ENCODE measurements at places on chromosomes 5 and 9.

DNA sequence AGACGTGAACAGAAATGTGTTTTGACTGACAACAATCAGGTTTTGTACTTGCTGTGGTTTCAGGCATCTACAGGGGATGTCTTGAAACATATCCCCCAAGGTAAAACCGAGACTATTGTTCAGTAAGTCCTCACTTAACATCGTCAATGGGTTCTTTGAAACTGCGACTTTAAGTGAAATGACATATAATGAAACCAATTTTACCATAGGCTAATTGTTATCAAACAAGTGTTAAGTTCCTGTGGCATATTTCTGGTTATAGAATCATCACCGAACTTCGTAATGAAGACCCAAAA lies 16.4 kb upstream of the OMD start:
- no peak for DNase-seq

- DNase-seq, result peak; percentile 91
Measured at GRCh38 chr5:102211165-102211564, 84.9 kb downstream of the SLCO4C1 start.

GRCh38 chr9:114779352-114779845 lies 26.4 kb downstream of the TNFSF15 start:
- no peak for DNase-seq

- peak; percentile 65 for DNase-seq
Measured at GRCh38 chr5:14156650-14157492, 13.7 kb downstream of the TRIO start.

DNA sequence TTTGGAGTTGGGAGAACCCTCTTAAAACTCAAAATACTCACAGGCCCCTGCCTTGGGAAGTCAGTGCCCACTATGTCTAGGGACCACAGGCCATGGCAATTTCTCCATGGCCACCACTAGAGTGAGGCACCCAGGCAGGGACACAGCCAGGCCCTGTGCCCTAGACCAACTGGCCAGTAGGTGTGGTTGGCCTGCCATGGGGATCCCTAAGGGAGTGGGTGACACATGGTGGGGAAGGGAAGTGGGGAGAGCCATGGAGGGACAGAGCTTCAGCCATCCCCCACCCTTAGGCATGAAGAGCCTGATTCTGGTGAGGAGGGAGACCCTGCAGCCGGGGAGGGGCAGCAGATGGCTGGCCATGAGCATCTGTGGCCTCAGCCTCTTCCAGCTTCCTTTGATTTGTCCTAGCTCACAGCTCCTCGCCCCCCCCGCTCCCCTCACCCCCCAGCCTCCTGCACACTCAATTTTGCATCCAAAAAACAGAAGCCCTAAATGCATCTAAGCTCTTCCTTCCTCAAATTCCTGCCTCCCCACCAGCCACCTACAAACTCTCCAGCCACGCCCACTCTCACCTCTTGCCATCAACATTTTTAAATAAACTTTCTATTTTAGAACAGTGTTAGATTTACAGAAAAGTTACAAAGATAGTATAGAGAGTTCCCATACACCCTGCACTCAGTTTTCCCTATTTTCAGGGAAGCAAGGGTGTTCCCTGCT lies 1.6 kb upstream of the DBN1 start:
- no peak for DNase-seq

- no peak for DNase-seq
Measured at GRCh38 chr9:4654084-4654483, 8.0 kb upstream of the PLPP6 start.

DNA sequence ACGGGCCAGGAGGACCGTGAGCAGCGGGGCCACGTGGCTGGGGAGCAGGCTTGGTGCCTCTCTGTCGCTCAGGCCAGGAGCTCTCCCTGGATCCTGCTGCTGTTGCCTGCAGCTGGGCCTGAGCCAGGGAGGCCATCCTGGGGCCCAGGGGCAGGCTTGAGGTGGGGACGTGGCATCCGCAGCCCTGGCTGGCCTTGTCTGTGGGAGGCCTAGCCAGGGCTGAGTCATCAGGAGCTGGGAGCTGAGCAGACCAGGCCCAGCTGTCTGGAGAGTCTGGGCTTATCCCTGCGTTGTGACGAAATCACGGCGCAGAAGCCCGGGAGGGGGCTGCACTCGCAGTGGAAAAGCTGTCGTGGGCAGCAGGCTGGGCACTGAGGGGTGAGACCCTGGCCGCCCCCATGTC lies 138.8 kb upstream of the COL5A1 start:
- no peak for DNase-seq

DNA sequence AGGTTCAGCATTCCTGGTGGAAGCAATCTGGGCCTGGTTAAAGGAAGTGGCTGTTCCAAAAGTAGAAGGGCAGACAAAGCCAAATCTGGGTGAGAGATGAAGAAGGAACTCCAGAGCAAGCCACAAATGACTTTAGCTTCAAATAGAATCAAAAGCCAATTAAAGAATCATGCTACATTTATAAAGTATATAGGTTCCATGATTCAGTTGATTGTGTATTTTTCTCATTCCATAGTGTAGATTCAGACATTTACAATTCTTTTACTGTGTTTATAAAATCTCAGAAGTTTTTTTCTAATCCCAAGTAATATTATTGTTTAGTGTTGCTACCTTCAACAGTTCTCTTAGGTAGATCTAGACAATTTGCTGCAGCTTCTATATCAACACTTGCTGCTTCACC lies 262.0 kb downstream of the PLK2 start:
- no peak for DNase-seq

- DNase-seq, result peak; percentile 41
Measured at GRCh38 chr9:108056084-108056804, 566.7 kb upstream of the KLF4 start.

DNA sequence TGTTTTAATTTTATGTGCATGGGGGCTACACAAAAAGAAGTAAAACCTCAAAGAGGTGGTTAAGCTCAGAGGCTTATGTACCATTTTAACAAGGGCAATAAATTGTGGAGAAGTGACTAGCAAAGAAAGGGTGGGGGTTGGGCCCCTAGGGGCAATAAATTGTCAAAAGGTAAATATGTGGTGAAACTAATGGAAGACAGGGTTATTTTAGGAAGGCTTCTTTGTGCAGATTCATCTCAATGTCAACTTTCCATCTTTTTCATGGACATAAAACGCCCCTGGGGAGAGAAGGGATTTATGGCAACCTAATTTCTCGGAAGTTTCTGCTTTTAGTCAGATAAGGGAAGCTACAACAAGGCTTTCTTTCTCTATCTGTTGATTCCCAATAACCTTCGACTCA lies 42.5 kb upstream of the GOLM1 start:
- DNase-seq, result no peak

DNA sequence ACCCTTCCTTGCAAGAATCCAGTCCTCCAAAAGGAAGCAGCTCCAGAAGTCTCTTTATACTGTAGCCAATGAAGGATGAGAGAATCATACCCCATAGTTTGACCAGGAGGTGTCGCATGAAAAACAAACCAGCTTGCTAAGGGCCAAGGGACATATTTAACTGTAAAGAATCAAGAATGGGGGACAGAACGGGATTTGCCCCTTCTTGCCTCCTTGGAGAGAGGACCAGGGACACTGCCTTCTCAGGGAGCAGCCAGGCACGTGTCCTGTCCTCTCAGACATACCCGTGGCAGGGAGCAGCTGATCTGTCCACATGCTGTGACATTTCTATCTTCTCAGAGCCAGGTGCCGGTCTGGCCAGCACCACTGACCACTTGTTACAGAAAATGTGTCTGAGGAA lies 11.7 kb downstream of the PRUNE2 start:
- no peak for DNase-seq

DNA sequence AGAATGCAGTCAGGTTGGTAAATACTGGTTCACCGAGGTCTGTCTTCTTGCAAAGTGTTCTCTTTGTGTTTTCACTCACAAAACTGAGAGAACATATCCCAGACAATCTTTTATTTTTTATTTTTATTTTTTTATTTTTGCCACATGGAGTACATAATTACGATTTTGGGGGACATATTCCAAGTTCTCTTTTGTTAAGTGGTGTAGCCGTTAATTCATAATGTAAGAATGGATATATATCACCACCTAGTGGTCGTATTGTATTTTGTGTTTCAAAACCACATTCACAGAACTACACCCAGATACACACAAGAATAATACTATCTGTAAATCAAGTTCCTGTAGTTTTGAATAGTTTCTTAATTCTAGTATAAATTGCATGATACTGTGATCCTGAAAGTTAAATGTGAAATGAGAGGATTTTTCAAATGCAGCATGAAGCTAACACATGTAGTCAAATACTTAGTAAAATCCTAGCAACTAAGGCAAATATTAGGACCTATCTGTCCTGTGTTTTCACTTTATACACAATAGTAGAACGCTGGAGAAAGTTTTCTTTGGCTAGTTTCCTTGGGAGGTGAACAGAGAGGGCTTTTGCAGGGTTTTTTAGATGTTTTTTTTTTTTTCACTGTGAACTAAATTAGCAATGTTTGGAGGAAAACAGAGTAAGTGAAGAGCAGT lies 92.7 kb downstream of the VCAN start:
- DNase-seq, result peak; percentile 36

DNA sequence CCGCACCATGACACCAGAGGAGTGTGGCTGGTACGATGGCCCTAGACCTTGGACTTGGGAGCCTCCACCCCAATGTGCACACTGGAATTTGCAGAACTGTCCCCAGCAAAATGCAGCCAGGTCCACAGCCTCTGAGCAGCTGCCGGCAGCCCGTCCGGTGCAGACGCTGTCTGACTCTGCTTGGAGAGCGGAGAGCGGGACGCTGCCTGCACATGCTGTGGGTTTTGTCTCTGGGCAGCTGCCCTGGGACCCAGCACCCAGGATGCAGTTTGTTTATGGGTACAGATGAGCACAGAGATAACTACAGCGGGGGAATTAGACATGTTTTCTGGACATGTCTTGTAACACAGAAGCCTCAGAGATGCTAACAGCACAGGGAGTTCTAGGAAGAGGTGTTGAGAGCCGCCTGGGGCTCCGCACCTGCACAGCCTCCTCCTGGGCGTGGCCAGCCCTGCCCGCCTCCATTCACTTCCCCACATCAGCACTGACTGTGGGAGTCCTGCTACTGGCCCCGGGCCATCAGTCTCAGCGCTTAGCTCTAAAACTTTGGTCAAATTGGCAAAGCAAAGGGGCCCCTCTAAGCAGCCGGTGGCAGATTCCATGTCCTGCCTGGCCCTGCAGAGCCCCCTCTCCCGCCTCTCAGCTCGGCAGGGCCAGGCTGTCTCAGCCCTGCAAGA lies 159.6 kb downstream of the IRX2 start:
- DNase-seq, result no peak

DNA sequence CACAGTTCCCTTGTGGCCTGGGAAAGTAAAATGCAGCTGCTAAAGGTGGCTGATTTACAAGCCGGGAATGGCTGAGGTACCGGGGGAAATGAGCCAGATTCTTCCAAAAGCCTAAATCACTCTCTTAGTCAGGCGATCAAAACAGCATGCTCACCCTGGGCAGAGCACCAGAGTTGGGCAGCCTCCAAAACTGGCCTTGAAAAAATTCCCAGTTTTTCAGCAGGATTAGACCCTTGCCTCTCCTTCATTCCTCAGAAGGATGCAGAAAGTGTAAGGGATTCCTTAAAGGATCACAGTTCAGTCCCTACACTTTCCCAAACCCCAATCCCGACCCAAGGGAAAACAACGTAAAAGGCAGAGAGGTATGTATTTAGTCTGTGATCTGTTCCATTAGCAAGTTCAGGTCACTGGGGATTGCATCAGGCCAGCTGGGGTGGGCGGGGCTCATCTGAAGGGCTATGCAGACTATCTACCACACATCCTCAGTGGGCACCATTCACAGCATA lies 16.9 kb downstream of the TMEM174 start:
- no peak for DNase-seq

DNA sequence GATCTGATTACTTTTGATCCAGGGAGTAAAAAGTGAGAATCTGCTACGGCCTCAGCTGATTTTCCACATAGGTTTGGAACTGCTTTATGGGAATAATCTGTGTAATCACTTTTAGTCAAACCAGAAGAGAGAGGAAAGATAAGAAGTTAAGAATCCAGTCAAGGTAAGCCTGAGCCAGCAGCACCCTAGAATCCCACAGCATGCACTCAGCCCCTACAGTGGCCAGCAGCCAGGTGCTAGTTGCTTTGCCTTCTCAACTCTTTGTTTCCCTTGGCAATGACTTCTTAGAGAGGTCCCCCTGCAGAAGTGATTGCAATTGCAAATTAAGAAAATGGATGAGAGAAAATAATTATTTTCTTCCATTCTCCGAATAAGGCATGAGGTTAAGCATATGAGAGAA lies 59.7 kb upstream of the TMED7 start:
- DNase-seq, result no peak

GRCh38 chr5:146565764-146566367 lies 49.9 kb upstream of the GPR151 start:
- DNase-seq, result peak; percentile 38

DNA sequence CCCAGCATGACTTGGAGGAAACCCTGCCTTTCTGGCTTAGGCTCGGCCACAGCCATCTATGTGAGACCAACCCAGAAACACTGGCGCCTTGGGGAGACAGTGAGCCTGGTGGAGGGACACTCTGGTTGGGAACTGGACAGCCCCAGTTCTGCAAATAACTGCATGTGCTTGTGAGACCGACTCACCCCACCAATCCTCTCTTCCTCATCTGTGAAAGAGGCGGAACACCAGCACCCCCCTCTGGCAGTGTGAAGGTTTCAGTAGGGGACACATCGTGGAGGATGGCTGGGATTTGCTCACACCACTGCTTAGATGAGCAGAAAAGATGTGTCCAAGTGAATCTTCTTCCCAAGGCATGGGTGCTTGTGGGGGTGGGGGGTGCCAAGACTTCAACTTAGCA lies 43.4 kb upstream of the N4BP3 start:
- peak; percentile 28 for DNase-seq

- DNase-seq, result no peak
Measured at GRCh38 chr5:14353726-14354474, 210.8 kb downstream of the TRIO start.

- DNase-seq, result no peak
Measured at GRCh38 chr5:157384971-157385709, 74.9 kb upstream of the NIPAL4 start.

DNA sequence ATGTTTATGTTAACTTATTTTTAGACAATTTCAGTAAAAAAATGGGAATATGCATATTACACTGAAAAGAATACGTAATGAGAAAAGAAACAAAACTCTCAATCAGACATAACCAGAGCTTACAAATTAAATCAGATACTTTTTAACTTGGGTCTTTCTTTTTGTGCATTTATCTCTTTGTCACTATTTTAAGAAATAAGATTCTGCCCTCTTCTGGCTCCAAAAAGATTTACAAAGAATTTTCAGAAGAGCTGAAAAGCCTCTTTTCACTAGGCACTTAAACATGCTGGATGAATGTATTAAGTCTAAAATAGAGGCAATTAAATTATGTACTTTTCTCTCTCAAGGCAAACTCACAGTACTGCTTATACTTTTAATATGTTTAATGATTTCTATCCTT lies 55.5 kb downstream of the CEP120 start:
- no peak for DNase-seq

DNA sequence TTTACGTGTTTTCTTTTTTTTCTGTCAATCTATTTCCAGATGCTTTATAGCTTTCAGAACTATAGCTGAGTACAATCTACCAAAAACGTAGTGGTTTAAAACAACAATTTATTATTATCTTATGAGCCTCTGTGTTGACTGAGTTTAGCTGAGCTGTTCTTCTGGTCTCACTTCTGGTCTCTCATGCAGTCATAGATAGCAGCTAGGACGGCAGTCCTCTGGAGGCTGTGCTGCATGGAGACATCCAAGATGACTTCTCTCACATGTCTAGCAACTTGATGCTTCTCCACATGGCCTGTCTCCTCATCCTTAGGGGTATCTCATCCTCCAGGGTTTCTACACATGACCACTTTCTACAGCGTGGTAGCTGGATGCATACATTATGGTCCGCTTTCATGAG lies 22.0 kb upstream of the RAD23B start:
- DNase-seq, result no peak

Measured in inflammatory macrophage treated with lipopolysaccharide for 1 hour (primary cell).